ENCODE measurements at places on chromosomes 3 and 15.

DNA sequence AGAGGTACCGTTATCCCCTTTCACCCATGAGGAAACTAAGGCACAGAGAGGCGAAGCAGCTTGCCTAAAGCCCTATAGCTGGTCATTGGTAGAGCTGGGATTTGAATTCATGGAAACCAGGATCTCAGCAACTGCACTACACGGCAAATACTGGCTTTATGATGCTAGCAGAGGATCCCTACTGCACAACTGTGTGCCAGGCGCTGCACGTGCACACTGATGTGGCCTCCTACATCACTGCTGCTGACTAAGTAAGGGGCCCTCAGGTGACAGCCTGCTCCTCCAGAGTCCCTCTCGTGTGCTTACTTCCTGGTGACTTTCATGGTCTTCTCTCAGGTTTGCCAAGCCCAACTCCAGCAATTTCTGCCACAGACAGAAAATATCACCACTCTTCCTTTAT, 3.4 kb upstream of the POLG start:
- no peak for DNase-seq

- no peak for DNase-seq
These were observed 15.7 kb downstream of the RFT1 start for GRCh38 chr3:53114412-53115074.

DNA sequence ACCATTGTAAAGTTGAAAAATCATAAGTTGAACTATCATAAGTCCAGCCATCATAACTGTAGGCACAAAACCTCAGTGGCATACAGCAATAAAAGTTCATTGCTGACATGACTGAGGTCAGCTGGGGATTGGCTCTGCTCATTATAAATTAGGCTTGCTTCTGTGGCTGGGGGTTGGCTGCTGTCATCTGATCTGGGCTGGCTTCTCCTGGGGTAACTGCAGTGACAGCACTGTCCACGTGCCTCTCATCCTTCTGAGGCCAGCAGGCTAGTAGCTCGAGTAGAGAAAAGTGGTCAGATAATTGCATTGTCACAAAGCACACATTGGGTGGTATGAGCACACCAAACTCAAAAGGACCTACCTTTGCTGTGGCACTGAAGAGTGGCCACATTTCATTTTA, 31.3 kb downstream of the CMTM7 start:
- no peak for DNase-seq

DNA sequence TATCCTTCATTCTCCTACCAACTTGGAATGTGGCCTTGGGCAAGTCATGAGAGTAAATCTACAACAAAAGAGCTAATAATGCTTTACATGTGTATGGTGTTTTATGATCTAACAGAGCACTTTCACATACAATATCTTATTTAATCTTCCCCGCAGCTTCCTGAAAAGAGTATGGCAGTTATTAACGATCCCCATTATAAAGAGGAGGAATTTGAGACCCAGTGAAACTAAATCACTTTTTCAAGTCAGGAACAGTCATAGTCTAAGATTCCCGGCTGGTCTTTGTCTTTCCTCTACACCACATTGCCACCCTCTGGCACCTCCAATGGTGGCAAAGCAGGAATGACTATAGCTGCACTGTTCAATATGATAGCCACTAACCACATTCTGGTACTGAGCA, 69.7 kb upstream of the CMSS1 start:
- no peak for DNase-seq

GRCh38 chr3:189664311-189664710, 33.1 kb downstream of the TP63 start:
- DNase-seq = no peak

- DNase-seq = no peak
These were observed 1.7 kb downstream of the CFAP44 start for GRCh38 chr3:113439606-113440005.

DNA sequence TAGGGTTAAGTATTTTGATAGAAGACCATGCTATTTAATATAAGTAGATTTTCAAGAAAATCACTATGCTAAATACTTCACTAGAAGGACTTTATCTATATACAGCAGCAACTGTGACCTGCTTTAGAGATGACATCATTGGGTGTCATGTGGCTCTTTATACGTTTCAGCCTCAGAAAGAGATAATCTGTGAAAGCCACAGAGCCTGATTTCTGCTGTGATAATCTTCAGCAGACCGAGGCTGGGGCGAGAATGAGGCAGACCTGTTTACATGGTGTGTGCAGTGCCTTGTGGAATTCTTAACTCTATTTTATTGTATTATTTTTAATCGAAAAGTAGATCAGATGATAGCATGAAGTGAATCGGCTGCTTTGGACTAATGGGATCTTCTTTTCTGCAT, 471.2 kb downstream of the MFSD1 start:
- no peak for DNase-seq

DNA sequence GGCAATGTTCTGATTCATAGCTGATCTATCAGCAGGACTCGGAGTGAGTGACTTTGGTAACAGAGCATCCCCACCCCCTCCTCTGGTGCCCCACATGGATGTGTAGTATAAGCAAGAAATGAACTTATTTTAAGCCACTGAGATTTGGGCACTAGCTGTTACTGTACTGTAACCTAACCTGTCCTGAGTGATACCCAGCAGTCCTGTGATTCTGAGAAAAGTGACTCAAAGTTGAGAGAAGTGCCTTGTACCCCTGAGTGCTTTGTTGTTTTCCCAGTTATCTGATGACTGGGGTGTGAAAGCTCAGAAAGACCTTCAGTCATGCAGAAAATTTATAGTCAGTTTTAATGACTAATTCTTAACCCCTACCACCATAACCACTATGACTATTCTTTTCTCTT, 439.9 kb upstream of the RBMS3 start:
- no peak for DNase-seq

DNA sequence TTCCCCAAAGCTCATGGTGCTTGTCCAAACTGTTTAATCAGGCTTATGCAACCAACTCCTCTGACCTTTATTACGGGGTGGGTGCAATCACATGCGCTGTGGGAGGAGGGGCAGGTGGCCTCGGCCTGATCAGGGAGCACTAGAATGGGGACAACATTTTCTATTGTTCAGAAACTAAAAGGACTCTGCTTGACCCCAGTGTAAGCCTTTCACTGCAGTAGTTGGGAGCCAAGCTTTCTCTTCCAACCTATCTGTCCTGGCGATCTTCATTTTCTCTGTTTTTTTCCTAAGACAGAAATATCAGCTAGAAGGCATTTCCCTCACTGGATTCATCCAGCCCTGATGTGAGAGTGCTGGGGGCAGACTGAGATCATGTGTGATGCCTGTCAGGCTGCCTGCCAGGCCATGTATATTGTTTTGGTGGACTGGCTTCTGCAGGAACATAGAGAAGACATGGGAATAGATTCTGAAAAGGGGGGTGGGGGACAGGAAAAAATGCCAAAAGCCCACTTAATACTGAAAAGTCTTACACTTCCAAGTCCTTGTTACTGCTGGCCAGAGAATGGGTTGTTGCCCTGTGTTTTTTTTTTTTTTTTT, 627.0 kb upstream of the TBL1XR1 start:
- DNase-seq = no peak

- DNase-seq = no peak
These were observed 166.6 kb downstream of the TIGIT start for GRCh38 chr3:114460459-114460858.

GRCh38 chr3:194206320-194206719, 70.4 kb downstream of the HES1 start:
- no peak for DNase-seq

GRCh38 chr3:128201158-128201755, 48.0 kb downstream of the EEFSEC start:
- DNase-seq = no peak

DNA sequence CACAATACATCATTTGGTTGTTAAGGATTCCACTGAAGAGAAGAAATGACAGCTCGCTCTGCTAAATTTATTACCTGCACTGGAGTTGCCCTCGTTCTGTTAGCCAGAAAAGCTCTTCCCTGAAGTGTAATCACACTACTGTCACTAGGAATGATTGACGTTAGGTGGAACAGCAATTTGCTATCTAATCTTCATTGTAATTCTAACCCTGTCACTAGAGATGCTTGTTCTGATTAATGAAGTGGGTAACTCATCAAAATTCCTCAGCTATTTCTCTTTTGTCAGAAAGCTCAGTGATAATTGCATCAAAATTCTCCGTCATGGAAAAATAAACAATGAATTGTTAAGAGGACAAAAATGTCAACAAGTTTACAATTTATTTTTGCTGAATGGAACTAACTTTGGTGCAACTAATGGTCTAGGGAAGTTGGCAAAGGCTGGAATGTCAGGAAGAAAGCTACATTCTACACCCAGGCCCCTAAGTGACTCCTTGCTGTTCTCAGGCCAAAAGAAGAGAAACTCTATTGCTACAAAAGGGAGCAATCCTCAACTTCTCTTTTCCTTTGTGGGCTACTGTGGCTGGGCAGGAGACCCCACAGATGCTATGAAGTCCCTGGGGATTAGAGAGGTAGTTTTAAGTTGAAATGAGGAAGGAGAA, 34.1 kb downstream of the CCDC191 start:
- DNase-seq = no peak

DNA sequence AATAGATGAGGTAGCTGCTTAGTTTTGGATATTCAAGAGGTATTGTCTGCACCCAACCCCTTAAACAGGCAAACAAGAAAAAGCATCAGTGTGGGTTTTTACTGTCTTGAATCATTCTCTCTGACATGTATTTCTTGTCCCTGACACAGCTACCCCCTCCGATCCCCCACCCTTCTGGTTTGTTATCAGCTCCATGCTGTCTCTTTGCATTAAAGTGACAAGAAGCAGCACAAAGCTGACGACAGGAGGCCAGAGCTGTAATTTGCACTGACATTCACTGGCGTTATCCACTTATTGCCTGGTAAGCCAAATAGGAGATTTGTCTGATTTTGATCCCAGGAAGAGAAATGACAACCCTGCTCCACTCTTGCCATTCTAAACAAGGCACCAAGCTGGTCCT, 83.3 kb upstream of the SNRK start:
- no peak for DNase-seq

DNA sequence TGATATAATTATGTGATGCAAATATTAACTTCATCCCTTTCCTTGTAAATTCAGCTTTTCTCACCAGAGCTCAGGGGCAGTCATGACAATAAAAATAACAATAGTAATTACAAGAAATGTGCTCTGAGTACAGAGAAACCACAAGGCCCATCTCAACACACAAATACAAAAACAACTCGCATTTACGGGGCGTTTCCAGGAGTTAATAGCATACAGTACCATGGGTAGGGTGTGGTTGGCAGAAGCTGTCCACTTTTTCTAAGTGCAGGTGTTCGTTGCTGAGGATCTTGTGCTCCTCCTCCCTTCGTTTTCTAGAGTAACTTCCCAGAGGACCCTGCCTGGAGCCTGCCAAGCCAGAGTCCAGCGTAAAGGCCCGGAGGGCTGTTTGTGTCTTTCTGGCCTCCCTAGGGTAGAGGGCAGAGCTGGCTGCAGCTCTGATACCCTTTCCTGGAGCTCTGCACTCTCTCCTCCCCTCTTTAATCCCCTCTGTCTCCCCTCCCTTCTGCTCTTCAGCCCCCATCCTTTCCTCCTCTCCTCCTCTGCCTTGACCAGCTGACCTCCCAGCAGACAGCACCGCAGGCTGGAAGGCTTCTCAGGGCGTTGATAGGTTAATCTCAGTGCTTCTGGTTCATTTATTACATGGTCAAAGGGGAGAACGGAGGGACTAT, 11.4 kb downstream of the SEMA3G start:
- DNase-seq = no peak

DNA sequence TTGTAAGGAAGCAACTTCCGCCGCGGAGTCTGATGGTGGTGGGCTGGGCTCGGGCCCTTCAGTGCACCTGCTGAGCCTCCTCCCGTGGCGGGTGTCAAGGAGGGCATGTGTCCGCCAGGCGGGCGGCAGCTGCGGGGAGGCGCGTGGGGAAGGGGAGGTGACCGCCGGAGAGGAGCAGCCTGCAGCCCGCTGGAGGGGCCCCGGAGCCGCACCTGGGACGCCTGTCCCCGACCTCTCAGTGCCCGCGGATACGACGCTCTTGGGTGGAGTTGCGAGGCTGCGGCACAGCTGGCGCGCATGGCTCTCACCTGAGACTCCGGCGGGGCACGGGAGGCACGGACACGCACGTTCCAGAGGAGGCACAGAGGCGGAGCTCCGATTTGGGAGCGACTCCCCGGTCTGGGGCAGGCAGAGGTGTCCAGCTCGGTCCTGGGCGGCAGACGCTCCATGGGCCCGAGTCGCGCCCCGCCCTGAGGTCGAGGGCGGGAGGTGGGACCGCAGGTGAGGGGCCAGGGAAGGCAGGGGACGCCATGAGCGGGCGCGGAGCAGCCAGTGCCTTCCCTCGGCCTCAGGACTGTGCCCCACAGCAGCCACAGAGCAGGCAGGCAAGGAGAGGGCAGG, 50.2 kb upstream of the PRR20G start:
- DNase-seq = no peak

GRCh38 chr3:11185564-11186317, 31.4 kb downstream of the HRH1 start:
- no peak for DNase-seq

- no peak for DNase-seq
These were observed 65.3 kb downstream of the IGF2BP2 start for GRCh38 chr3:185759512-185759911.
